CD8-positive, alpha-beta memory T cell (primary cell): ENCODE measurements at places on chromosomes 2 and 18. TPM values are rescaled to one million over a fixed set of nuclear protein-coding genes. Genes with fewer than 3 reads are reported as not detected.

The NAB1 gene
- 29.8 TPM for total RNA-seq

DNA sequence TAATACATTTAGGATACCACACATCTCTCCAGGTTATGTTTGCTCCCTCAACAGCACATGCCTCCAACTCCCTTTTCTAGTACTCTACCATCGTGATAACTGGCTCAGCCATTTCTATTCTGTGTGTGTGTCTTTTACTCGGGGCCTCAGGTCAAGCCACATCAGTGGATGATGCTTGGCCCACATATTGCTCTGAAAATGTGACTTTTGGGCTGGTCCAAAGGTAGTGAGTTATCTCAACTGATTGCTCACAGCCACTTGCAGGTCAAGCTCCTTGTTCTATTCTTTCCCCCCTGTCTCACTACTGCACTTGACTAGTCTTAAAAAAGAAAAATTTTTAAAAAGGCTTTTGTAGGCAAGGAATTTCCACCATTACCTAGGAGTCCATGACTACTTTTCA lies 5.5 kb downstream of the DSG4 start:
- no peak overlapping the region for H3K4me3 ChIP-seq
- H3K36me3 ChIP-seq = no peaks in the 10 kb centered on the region
- H3K4me1 ChIP-seq = no peaks in the 10 kb centered on the region
- H3K27ac ChIP-seq = no peak overlapping the region

DNA sequence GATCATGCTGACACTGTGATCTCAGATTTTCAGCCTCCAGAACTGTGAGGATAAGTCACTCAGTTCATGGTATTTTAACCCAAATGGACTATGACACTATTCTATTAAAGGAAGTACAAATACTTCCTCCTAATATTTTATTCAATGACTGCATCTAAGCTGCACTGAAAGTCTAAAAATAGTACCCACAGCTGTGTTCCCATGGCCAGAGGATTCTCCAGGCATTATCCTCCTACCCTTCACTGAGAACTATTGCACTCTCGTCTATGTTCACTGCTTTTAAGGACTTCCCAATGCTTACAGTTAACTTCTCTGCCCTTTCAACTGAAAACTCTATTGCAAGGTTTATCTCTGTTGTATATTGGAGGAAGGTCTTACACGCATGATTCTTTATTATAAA lies 15.2 kb downstream of the LRATD1 start:
- H3K27ac ChIP-seq = no peak overlapping the region
- H3K4me3 ChIP-seq = no peak overlapping the region
- H3K27me3 ChIP-seq = no peaks in the 10 kb centered on the region
- no peaks in the 10 kb centered on the region for H3K4me1 ChIP-seq
- DNase-seq = no peak
- H3K36me3 ChIP-seq = no peaks in the 10 kb centered on the region

DNA sequence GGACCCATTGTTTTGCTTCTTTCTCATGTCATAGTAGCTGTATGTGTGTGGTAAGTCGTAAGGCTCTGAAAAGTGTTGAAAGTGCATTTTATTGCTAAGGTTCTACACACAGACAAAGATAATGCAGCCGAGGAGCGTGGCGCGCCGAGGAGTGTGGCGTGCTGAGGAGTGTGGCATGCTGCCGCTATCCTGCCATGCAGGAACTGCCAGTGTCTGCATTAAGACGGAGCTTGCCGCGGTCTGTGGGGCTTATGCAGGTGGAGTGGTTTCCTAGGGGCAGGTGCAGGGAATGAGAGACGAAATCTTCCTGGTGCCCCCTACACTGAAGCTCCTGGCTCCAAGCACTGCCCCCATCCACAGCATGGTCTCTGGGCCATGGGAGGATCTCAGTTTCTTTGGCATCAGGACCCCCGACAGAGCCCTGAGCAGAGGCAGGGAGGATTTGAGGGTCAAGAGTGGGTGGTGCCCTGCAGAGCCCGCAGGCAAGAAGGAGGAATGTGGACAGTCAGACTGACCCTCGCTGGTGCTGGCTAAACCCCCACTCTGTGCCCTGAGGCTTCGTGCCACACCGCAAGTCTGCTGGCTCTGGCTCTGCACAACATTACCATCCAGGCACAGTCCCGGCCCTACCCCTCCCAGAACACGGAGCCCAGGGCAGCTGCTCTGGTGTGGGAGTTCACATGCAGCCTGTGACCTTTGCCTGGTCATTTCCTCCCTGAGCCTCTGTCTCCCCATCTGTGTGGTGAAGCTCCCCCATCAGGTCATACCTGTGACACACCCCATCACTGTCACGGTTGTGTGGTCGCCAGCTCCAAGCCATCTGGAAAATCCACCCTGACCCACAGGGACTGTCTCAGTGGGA lies 3.2 kb downstream of the SNED1 start:
- H3K36me3 ChIP-seq = no peaks in the 10 kb centered on the region
- H3K27me3 ChIP-seq = no peaks in the 10 kb centered on the region

DNA sequence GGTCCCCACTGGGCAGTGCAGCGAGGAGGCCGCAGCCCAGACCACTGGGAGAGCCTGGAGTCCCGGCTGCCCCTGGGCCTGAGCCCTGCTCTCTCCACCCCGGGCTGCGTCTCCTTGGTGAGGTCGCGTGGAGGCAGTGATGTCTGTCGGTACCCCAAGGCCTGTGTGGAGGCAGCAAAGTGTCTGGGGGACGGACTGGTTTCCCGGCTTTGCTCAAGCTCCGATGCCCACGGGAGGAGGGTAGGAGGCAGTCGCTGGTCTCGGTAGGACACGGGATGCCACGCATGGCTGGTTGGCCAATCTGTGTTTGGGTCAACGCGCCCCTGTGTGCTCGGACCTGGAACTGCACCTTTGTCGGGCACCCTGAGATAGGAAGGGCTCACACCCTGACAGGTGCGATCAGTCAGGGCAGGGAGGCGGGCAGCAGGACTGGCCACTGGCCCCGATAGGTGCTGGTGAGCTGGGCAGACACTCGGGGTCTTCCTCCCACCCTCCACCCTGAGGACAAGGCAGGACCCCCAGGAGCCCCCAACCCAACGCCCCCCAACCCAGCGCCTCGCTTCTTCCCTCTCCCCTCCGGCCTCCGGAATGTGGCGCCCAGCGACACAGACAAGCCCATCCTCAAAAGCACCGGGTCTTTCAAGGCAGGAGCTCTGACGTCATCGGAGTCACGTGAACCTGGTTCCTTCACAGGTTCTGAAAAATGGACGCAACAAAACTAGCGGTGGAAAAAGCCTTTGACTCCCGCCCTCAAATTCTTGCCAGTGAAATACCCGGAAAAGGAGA lies 288.6 kb downstream of the NDUFA10 start:
- no peaks in the 10 kb centered on the region for H3K36me3 ChIP-seq
- H3K4me1 ChIP-seq = no peaks in the 10 kb centered on the region
- no peaks in the 10 kb centered on the region for H3K27me3 ChIP-seq
- no peak overlapping the region for H3K27ac ChIP-seq
- no peak for DNase-seq

GRCh38 chr2:232315923-232316299 lies 62.6 kb upstream of the ALPP start:
- DNase-seq = no peak
- H3K4me3 ChIP-seq = peak overlapping the region; percentile 12
- no peaks in the 10 kb centered on the region for H3K27me3 ChIP-seq
- H3K4me1 ChIP-seq = peaks cover 90% of the 10 kb centered on the region
- H3K36me3 ChIP-seq = no peaks in the 10 kb centered on the region

The PLEK gene
- 23.0 TPM for total RNA-seq

The PKP4 gene
- 29.6 TPM for total RNA-seq

DNA sequence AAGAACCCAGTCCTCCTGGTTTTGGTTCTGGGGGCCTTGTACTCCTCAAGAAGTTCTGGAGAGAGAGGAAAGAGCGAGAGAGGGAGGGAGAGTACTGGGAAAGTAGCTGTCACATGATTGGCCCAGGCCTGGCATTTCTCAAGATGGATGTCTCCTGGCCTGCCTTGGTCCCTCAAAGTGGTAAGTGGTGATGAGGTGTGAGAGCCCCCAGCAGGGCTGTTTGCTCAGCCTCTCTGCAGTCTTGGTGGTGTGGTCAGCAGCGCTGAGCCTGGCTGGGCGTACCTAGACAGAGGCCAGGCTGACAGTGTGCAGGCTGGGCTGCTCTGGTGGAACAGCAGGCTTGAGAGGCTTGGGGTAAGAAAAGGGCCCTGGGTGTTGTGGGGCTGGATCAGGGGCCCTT lies 2.5 kb downstream of the SPEG start:
- H3K4me1 ChIP-seq = no peaks in the 10 kb centered on the region
- no peak overlapping the region for H3K27ac ChIP-seq
- no peaks in the 10 kb centered on the region for H3K36me3 ChIP-seq

- H3K4me1 ChIP-seq = no peaks in the 10 kb centered on the region
- H3K27me3 ChIP-seq = no peaks in the 10 kb centered on the region
- no peak for DNase-seq
- no peaks in the 10 kb centered on the region for H3K36me3 ChIP-seq
- no peak overlapping the region for H3K27ac ChIP-seq
Observed at GRCh38 chr2:124834331-124834730, 809.2 kb downstream of the CNTNAP5 start.

DNA sequence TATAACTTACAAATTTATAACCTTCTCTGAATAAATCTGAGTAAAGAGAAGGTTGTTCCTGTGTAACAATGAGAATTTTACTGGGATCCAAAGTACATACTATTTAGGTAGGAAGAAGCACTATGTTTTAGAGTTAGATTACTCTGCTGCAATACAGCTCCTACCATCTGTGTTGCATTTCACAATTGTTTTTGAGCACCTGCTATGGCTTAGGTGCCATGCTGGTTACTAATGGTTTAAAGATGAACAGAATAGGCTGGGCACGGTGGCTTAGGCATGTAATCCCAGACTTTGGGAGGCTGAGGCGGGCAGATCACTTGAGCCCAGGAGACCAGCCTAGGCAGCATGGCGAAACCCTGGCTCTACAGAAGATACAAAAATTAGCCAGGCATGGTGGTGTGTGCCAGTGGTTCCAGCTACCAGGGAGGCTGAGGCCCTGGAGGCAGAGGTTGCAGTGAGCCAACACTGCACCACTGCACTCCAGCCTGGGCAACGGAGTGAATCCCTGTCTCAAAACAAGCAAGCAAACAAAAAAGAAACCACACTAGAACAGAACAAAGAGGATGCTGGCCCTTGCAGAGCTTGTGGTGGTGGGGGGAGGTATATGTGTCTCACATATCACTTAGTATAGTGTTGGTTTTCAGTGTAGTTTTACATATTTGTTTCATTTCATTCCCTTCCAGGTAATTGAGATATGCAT lies 56.7 kb downstream of the SPTBN1 start:
- no peaks in the 10 kb centered on the region for H3K36me3 ChIP-seq
- no peaks in the 10 kb centered on the region for H3K4me1 ChIP-seq
- H3K27ac ChIP-seq = no peak overlapping the region
- no peak for DNase-seq
- H3K4me3 ChIP-seq = no peak overlapping the region

The RGPD5 gene
- total RNA-seq = 30.3 TPM

The LCT gene
- total RNA-seq = 0.48 TPM

The FN1 gene
- total RNA-seq = 0.18 TPM

DNA sequence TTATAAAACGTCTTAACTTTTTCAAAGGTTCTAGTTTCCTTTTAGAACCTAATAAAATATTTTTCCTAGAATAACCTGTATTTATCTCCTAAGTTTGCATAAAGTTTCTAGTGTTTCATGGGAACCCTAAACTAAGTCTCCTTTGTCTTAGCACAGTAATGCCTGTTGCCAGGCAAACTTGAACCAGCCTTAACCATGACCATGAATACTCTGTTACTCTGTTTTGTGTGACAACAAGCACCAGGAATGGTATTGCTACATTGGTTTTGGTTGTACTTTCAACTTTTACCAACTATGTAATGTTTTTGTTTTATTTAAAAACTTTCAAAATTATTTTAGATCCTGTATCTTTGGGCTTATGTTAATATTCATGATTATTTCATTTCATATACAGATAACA lies 137.6 kb downstream of the CERS6 start:
- no peak overlapping the region for H3K27ac ChIP-seq
- no peak for DNase-seq
- H3K27me3 ChIP-seq = no peaks in the 10 kb centered on the region

The FTCDNL1 gene
- total RNA-seq = 3.8 TPM

- DNase-seq = no peak
- H3K4me3 ChIP-seq = no peak overlapping the region
- H3K27me3 ChIP-seq = no peaks in the 10 kb centered on the region
- no peaks in the 10 kb centered on the region for H3K36me3 ChIP-seq
- H3K4me1 ChIP-seq = no peaks in the 10 kb centered on the region
- no peak overlapping the region for H3K27ac ChIP-seq
Observed at GRCh38 chr2:189082376-189082975, 97.1 kb downstream of the COL5A2 start.

DNA sequence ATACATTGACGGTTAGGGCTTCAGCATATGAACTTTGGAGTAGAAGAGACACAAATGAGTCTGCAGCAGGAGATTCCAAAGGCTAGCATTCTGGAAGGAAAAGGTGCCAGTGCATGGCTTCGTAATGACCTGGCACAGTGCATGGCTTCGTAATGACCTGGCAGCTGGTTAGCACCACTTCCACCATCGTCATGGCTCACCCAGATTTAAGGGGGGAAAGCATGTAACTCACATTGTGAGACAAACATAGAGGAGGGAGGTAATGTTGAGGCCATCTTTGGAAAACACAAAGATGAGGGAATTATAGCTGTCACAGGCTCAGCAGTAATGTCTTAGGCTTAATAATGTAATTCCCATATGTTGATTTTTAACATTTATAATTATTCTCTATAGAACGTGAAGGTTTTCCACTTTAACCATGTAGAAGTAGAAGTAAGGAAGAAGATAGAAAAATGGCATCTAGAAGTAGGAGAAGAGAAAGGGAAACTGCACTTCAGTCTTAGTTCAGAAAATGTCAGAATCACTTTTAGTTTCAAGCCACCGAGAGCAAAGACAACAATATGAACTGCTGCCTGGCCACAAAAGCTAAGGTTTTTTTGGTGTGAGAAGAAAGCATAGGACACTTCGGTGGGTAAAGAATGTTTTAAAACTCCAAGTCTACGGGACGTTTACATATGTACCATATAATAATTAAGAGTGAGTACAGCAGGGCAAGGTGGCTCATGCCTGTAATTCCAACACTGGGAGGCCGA lies 6.8 kb upstream of the STK25 start:
- H3K4me3 ChIP-seq = no peak overlapping the region
- DNase-seq = no peak
- no peaks in the 10 kb centered on the region for H3K4me1 ChIP-seq
- H3K36me3 ChIP-seq = no peaks in the 10 kb centered on the region
- no peak overlapping the region for H3K27ac ChIP-seq

- H3K27ac ChIP-seq = no peak overlapping the region
- H3K27me3 ChIP-seq = no peaks in the 10 kb centered on the region
- H3K36me3 ChIP-seq = no peaks in the 10 kb centered on the region
- H3K4me1 ChIP-seq = peaks cover 17% of the 10 kb centered on the region
Observed at GRCh38 chr2:130824492-130825061, 12.1 kb upstream of the ARHGEF4 start.

The GPBAR1 gene
- 0.72 TPM for total RNA-seq

DNA sequence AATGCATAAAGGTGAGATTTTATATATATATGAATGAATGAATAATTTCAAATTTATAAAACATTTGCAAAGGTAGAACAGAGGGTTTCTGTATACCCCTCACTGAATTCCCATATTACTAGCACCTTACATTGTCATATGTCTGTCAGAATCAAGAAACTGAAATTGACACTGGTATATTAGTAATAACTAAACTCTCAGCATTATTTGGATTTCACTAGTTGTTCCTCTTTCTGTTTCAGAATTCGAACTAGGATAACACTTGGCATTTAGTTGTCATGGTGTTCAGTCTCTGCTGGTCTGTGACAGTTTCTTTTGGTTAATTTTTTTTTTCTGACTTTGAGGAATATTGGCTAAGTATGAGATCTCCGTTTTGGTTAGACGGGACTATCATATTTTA lies 275.9 kb downstream of the DCC start:
- H3K36me3 ChIP-seq = no peaks in the 10 kb centered on the region
- H3K27ac ChIP-seq = no peak overlapping the region
- H3K4me1 ChIP-seq = no peaks in the 10 kb centered on the region
- no peak overlapping the region for H3K4me3 ChIP-seq
- DNase-seq = no peak
- no peaks in the 10 kb centered on the region for H3K27me3 ChIP-seq

The RAB27B gene
- 0.15 TPM for total RNA-seq
